Activated T-cell treated with anti-CD3 and anti-CD28 coated beads, Interleukin-2, amount 50 U/mL, for 72 hours (primary cell): ENCODE measurements at places on chromosomes 4 and X. TPM values are rescaled to one million over a fixed set of nuclear protein-coding genes. Genes with fewer than 3 reads are reported as not detected.

Gene TRIM61
- total RNA-seq, result 1.8 TPM

GRCh38 chr4:162909952-162910351 is 256.7 kb downstream of the NAF1 start:
- H3K36me3 ChIP-seq, result no peaks in the 10 kb centered on the region
- no peak overlapping the region for H3K27ac ChIP-seq
- H3K4me3 ChIP-seq, result no peak overlapping the region
- H3K4me1 ChIP-seq, result no peaks in the 10 kb centered on the region

DNA sequence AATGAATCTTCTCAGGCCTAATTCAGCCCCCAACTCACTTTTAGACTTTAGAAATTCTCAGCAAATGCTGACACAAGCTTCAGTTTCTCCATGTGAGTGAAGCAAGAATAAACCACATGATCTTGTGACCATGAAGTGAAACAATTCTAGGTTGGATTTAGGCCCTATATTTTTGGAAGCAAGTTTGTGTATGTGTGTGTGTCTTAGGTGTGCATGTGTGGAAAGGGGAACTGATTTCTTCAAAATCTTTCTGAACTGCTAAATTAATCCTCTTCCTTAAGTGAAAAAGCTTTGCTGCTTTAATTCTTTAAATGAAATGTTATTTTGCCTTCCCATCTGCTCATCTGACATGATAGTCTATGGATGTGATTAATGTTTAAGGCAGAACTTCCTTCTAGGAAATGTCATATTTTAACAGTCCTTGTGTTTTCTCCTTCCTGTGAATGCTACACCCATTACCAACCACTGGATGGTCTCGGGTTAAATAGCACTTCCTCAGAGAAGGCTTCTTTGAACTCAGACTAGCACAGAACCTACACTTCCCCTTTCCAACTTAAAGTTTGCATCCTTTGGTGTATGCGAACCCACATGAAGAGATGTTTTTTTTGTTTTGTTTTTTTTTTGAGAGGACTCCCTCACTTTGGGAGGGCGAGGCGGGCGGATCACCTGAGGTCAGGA is 1.2 kb upstream of the TMEM144 start:
- no peak overlapping the region for H3K27ac ChIP-seq
- no peak for DNase-seq
- H3K4me1 ChIP-seq, result peaks cover 22% of the 10 kb centered on the region
- H3K36me3 ChIP-seq, result no peaks in the 10 kb centered on the region

DNA sequence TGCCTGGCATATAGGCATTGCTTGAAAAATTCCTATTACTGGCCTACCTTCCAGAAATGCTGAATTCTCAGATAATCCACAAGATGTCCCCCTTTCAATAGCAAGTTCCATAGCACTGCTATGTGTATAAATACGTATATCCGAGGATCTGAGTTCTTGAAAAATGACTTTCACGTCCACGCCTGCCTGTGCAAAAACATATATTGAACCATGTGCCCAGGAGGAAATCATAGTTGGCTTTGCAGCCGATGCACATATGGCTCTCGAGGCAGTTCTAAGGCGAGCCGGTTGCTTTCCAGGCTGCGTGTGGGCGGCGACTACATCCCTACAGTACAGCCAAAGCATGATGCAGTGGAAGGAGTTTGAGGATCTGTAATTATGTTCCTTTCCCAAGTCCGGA is 55.4 kb upstream of the ESX1 start:
- no peaks in the 10 kb centered on the region for H3K36me3 ChIP-seq
- H3K4me1 ChIP-seq, result no peaks in the 10 kb centered on the region
- peaks cover 20% of the 10 kb centered on the region for H3K27me3 ChIP-seq
- no peak overlapping the region for H3K27ac ChIP-seq
- DNase-seq, result no peak
- H3K4me3 ChIP-seq, result no peak overlapping the region

- no peaks in the 10 kb centered on the region for H3K4me1 ChIP-seq
- no peak overlapping the region for H3K4me3 ChIP-seq
- H3K36me3 ChIP-seq, result no peaks in the 10 kb centered on the region
- no peak for DNase-seq
Measured at GRCh38 chr4:98679738-98680137, 21.3 kb upstream of the TSPAN5 start.
